ENCODE measurements at places on chromosomes 4 and X.

DNA sequence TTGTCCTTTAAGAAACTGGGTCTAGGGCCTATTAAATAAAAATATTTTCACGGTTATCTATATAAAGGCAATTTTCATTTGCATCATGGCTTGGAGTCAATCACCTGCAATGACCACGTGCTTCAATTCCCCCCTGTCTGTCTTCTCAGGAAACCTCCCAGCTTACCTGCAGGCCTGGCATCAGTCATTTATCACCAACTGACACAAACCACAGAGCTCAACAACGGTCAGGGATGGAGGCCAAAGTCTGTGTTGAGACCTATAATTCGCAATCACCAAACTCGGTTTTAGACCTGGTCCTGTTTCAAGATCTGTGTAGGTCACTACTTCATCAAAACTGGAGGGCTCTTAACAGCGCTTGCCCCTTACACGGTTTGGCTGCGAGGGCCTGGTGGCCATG lies 1.9 kb downstream of the SLC9A7 start:
- DNase-seq: no peak

GRCh38 chr4:123976819-123977218 lies 580.2 kb downstream of the SPRY1 start:
- no peak for DNase-seq

- DNase-seq: no peak
Measured at GRCh38 chrX:17635231-17635630, 102.1 kb upstream of the SCML1 start.

DNA sequence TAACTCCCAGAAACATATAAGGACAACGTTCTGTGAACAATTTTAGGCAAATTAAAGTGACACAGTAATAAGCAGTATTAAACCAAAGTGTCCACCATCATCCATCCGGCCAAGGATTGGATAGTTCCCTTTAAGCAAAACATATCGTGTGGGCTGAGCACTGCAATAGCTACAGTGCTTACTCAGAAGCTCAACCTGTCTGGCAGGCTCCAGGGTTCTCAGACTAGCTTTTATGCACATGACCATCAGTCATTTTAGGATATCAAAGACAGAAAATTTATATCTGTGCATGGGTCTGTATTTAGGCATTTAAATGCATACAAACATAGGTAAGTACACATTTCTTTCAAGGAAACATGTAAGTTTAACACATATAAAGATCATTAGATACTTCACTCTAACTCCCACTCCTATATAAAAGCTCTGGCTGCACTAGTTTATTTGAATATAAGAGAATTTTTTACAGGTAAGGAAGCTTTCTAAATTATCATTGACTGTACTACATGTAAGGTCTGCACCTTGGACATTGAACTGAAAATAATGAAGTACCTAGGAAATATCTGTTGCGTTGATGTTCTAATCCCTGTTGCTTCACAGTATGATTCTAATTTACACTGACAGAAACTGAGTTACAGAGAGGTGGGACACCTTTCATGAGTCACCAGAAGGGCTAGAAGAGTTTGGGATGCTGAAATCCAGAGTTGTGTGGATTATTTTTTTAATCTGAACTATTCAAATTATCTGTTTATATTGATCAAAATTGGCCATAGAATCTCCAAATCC lies 67.6 kb downstream of the ELOVL6 start:
- no peak for DNase-seq

GRCh38 chr4:2746891-2747695 lies 9.0 kb downstream of the TNIP2 start:
- no peak for DNase-seq

DNA sequence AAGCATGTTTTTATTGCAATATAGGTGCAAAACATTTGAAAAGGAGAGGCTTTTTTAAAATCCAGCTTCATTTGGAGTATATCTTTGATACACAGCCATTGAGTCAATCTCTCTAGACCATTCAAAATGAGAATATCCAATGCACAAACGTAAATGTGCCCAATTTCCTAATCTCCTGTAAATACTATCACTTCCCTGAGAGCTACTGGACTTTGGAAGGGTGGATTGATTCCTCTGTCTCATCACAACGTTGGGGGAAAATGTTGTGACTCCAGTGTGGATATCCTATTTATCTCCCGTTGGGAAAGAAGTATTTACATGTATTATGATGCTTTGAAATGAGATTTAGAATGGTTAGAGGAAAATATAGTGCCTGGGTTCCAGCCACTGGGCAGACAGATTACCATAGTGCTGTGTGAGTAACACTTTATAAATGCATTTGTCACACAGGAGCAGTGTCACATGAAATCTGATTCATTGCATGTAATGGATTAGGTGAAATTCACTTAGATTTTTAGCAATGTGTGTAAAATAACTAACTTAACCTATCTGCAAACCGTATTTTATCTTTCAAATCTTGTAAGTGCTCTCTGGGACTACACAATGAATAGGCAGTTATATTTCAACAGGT lies 64.4 kb upstream of the VCX3A start:
- DNase-seq: no peak

GRCh38 chrX:13571136-13571535 lies 1.7 kb downstream of the EGFL6 start:
- DNase-seq: no peak

DNA sequence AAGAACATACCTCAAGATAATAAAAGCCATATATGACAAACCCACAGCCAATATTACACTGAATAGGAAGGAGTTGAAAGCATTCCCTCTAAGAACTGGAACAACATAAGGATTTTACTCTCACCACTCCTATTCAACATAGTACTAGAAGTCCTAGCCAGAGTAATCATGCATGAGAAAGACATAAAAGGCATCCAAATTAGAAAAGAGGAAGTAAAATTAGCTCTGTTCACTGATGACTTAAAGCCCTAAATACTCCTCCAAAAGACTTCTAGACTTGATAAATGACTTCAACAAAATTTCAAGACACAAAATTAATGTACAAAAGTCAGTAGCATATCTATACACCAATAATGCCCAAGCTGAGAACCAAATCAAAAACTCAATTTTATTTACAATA lies 235.7 kb downstream of the NKX6-1 start:
- DNase-seq: no peak

DNA sequence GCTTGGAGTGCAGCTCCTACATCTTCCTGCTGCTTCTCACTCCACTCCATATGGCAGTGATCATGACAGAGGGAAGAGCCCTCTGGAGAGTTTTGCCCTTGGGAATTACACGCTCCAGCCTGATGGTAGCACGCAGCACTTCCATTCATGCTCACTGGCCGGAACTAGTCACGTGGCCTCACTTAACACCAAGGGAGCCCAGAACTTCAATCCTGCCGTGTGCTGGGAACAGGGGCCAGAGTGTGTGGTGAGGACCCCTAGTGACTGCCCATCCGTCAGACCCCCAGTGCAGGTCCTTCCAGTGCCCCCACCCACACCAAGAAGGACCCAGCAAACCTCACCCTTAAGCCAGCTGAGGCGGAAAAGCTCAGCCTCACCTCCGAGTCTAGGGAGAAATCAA lies 230.7 kb downstream of the EVC2 start:
- DNase-seq: no peak

DNA sequence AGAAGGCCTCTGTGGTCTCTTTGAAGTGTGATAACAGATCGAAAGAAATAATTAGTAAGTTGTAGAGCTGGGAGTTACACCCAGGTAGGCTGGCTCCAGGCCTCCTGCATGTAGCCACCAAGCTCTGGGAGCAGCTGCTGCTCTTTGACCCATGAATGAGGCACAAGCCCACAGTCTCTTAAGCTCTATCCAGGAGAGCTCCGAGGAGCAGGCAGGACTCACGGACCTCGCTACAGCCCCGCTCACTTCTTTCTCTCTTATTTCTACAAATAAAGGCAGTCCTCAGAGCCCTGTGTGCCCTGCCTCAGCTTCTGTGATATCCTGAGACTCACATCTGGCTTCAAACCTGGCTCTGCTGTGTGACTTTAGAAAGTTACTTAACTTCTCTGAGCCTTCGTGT lies 86.9 kb downstream of the EVC start:
- no peak for DNase-seq

GRCh38 chr4:128470492-128471053 lies 183.0 kb upstream of the PGRMC2 start:
- no peak for DNase-seq

DNA sequence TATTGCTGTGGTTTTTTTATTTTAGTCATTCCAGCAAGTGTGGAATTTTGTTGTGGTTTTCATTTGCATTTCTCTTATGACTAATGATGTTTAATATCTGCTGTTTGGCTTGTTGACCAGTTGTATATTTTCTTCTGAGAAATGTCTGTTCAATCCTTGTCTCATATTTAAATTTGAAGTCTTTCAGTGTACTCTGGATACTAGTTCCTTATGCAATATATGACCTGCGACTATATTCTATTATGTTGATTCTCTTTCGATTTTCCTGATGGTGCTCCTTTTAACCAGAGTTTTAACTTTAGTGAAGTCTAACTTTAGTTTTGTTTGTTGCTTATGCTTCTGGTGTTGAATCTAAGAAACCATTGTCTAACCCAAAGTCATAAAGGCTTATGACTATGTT lies 1528.0 kb downstream of the TECRL start:
- DNase-seq: no peak

DNA sequence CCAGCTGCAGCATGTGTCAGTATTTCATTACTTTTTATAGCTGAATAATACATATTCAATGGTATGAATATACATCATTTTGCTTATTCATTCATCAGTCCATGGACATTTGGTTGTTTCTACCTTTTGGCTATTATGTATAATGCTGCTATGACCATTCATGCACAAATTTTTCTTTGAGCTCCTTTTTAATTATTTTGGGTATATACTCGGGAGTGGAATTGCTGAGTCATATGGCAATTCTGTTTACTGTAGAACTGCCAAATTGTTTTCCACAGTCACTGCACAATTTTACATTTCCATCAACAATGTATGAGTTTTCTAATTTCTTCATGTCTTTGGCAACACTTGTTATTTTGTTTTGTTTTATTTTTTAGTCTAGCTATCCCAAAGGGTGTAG lies 405.9 kb upstream of the PITX2 start:
- no peak for DNase-seq

DNA sequence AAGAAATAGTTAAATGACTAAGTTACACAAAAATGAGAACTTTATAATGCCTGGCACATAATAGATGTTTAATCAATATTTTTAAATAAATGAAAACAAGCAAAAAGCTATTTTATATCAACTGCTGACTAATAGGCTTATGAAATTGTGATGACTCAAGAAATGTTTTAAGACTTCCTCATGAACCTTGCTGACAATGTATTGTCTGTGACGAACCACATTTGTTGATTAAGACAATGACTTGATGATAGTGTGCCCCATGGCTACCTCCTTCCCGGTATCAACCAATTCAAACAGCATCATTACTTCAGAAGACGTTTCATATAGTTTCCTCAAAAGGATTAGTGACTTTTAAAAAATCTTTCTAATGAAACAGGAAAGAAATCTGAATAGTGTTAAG lies 7.9 kb downstream of the CXCL6 start:
- DNase-seq: no peak

DNA sequence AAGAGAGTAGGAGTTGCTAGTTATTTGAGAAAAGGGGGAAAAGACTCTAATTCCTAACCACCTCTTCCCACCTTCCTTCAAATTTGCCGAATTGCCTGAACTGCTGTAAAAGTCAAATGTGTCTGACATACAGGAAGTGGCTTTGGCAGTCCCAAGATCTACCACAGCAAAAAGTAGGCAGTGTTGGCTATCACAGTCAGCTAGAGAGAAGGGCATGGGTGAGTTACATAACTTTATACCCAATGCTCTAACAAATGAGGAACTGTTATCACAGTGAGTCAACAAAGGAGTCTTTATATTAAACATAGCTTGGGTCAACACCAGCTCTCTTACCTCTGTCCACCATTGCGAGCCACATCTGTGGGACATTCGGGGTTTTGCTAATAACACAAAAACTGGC lies 2.4 kb upstream of the MBNL3 start:
- DNase-seq: no peak

GRCh38 chrX:107442914-107443527 lies 6.4 kb upstream of the FRMPD3 start:
- DNase-seq: no peak

GRCh38 chr4:101290654-101291053 lies 56.7 kb downstream of the PPP3CA start:
- DNase-seq: no peak

GRCh38 chr4:85402371-85402770 lies 72.6 kb upstream of the ARHGAP24 start:
- no peak for DNase-seq

GRCh38 chr4:137676357-137676998 lies 144.2 kb upstream of the PCDH18 start:
- DNase-seq: no peak

DNA sequence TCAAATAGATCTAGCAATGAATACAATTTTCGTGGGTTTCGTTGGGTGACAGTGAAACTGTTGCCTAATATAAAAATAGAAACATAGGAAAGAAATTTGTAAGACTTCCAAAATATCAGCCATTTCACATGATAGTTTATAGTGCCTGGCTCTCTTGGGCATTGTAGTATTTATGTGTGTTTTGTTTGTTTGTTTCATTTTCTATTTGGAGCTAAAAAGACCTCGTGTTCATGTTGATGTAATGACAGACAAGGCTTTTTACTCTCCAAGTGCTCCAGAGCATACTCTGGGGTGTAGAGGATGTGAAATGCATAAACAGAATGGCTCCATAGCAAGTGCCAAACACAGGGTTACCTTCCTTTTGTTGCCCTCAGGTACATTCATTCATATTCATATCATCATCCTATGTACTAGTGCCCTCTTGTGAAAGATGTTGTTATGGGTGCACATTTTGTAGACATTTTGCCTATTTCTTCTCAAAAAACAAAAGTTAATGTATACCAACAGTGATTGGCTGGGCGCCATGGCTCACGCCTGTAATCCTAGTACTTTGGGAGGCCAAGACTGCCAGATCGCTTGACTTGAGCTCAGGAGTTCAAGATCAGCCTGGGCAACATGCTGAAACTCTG lies 100.7 kb upstream of the AMOT start:
- DNase-seq: no peak

DNA sequence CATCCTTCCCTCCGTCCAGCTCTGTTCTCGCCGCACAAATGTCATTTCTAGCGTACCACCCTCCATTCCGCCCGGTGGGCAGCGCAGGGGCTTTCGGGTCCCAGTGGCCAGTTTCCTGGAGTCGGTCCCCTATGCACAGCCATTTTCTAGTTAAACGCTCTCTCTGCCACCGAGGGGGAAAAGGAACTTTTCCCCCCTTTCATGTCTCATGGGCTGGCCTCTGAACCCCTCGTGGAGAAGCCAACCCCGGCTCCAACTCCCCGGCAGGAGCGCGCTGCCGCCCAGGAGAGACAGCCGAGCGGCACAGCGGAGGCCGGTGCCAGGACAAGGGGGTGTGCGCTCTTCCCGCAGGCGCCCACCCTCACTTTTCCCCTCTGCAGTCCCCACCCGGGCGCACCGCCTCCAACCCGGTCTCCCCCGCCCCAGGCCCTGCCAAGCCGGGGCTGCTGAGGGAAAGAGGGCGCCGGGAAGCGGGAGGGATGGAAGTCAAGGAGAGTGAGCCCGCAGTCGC lies 662 bp downstream of the APBB2 start:
- no peak for DNase-seq

- no peak for DNase-seq
Measured at GRCh38 chrX:22340022-22340616, 67.4 kb downstream of the CBLL2 start.

Measured in thoracic aorta (tissue), 2 donors.